ENCODE measurements at places on chromosomes 3 and 15. TPM values are rescaled to one million over a fixed set of nuclear protein-coding genes. Genes with fewer than 3 reads are reported as not detected.

The ACP3 gene
- not detected for total RNA-seq

- peak; percentile 46 for DNase-seq
Measured at GRCh38 chr15:65841121-65841930, 28.0 kb upstream of the RAB11A start.

The OXTR gene
- 682 TPM for total RNA-seq

DNA sequence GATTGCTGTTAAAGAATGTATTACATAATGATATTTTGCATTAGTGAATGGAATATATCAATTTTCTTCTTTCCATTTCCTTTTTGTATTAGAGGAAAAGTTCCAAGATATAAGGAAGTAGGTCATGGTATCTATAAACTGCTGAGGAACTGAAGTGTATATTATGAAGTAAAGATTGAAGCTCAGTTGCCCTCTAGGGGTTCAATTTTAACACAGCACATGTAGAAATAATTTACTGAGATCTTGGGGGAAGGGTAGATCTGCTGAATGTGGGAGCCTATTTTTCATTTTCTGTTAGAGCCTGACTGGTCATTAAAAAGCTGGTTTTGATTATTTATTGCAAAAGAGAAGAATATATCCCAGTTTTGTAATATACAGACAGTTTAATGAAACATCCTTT is 45.2 kb downstream of the CMC1 start:
- peak; percentile 35 for DNase-seq

The PLXND1 gene
- 86.7 TPM for total RNA-seq

The PPM1L gene
- total RNA-seq: 1.5 TPM

GRCh38 chr3:120773932-120774331 is 31.4 kb downstream of the GTF2E1 start:
- peak; percentile 42 for DNase-seq

- no peak for DNase-seq
Measured at GRCh38 chr3:19284974-19285373, 136.7 kb downstream of the KCNH8 start.

The TNFSF10 gene
- not detected for total RNA-seq

DNA sequence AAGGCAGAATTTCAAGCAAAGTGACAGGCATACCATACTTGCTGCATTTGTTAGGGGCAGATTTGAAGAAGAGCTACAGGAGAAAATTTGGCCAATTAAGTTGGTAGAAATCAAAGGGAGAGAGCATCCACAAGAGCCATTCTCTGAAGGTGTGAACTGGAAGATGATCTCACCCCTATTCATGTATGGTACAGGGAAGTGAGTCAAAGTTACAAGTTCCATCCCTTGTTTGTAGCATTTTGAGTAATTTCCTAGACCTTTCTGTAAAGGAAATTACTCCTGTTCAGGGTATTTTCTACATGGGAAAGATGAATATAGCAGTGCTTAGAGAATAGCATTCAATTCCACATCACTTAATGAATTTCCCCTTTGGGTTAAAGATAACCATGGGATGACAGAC is 28.4 kb downstream of the TTC14 start:
- no peak for DNase-seq

The ARGFX gene
- total RNA-seq: not detected

- no peak for DNase-seq
Measured at GRCh38 chr15:46344115-46344724, 709.4 kb downstream of the SQOR start.

DNA sequence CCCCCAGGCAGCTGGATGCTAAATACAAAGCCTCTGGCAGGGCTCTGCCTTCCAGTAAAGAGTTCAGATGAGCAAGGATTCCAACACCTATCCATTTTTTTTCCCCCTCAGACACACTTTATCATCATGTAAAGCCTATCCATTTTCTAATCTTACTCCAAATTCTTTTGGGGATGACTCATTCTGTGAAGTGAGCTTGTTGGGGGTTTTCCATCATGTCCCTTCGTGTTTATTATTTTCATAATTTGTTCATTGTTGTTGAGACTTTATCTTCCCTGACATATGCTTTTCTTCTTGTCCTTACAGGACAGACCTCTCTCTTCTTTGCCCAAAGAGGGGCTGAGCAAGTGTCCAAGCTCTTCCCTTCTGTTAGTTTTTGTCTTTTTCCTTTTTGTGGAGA is 34.7 kb upstream of the SH3BP5 start:
- peak; percentile 35 for DNase-seq

GRCh38 chr3:22555753-22556435 is 647.2 kb upstream of the UBE2E2 start:
- no peak for DNase-seq

DNA sequence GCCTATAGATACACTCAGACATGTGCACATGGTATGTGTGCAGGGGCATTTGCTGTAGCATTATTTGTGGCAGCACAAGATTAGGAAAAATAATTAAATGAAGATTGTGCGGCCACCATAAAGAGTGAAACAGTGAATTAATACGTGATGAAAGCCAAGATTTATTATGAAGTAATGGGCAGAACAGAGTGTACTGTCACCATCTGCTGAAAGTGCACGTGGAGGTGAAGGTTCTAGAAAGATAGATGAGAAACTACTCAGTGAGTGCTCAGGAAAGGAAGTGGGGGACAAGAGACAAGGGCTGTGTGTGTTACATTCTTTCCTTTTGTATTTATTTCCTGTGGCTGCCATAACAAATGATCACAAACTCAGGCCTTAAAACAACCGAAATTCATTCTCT is 246.1 kb upstream of the ATP10A start:
- no peak for DNase-seq

DNA sequence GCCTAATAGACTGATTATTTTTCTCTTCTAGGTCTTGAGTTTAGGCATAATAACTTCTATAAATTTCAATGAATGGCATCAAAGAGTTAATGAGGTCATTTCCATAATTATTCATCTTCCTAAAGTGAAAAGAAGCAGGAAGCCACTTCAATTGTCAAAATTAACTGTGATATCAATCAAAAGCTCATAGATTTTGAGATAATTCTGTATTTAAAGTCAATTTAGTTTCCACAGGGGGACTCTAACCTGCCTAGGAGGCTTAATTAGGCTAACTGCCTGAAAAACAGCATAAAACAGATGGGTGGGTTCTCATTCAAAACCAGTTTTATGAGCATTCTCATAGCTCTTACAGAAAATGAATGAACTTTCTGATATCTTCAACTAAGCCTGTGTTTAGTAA is 177.8 kb downstream of the OTOL1 start:
- no peak for DNase-seq

DNA sequence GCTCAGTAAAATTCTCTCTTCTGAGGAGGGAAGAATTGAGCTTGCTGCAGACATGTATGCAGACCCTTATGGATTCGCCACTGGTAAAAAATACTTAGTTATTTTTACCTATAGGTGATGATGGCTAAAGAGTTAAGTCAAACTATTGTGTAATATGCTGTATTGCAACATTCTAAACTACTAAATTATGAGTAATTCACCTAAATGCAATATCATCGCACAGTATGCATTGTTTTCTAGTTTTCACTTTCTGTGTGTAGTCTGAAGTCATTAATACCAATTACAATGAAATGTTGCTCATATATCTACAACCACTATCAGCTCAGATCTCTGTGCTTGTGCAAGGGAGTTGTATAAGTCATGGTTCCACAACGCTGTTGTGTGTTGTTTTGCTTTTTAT is 48.7 kb upstream of the ROBO2 start:
- DNase-seq: no peak

The DPPA2 gene
- total RNA-seq: not detected

DNA sequence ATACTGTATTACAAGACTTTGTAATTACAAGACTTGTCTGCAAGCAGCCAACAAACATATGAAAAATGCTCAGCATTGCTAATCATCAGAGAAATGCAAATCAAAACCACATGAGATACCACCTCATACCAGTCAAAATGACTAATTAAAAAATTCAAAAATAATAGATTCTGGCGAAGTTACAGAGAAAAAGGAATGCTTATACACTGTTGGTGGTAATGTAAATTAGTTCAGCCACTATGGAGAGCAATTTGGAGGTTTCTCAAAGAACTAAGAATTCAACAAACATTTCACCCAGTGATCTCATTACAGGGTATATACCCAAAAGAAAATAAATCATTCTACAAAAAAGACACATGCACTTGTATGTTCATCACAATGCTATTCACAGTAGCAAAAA is 617.5 kb upstream of the CCDC54 start:
- DNase-seq: peak; percentile 40

GRCh38 chr15:35142578-35142977 is 57.5 kb upstream of the NANOGP8 start:
- no peak for DNase-seq

DNA sequence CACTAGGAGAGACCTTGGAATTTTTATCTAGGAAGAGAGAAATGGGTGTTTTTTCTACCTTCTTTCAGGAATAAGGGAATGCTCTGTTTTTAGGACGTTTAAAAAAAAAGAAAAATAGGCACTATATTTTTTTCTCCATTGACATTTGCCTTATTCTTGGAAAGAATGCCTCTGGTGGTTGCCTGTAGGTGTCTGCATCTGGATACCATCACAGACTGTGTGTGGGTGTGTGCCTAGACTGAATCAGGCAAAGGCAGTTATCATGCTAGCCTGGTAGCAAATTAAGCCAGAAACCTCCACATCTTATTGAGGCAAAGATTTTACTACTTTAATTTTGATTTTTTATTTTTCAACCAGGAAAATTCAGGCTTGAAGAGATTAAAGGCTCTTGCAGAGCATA is 513.6 kb upstream of the KCNMB2 start:
- DNase-seq: peak; percentile 2

GRCh38 chr3:31934018-31934417 is 47.0 kb downstream of the OSBPL10 start:
- no peak for DNase-seq

DNA sequence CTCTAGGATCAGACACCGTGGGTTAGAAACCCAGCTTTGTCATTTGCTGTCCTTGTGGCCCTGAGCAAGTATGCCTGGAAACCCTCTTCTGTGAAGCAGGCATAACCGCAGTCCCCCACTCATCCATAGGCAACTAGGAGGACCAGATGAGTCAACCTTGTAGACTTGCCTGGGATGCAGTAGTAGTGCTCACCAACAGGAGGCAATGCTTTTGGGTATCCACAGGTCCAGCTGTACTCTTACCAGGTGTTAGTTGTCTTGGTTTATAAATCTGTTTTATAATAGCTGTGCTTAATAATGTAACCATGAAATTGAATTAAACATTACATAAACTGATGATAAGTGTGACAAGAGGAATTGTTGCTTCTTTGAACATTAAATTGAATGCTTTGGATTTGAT is 389.3 kb downstream of the IL20RB start:
- DNase-seq: no peak

DNA sequence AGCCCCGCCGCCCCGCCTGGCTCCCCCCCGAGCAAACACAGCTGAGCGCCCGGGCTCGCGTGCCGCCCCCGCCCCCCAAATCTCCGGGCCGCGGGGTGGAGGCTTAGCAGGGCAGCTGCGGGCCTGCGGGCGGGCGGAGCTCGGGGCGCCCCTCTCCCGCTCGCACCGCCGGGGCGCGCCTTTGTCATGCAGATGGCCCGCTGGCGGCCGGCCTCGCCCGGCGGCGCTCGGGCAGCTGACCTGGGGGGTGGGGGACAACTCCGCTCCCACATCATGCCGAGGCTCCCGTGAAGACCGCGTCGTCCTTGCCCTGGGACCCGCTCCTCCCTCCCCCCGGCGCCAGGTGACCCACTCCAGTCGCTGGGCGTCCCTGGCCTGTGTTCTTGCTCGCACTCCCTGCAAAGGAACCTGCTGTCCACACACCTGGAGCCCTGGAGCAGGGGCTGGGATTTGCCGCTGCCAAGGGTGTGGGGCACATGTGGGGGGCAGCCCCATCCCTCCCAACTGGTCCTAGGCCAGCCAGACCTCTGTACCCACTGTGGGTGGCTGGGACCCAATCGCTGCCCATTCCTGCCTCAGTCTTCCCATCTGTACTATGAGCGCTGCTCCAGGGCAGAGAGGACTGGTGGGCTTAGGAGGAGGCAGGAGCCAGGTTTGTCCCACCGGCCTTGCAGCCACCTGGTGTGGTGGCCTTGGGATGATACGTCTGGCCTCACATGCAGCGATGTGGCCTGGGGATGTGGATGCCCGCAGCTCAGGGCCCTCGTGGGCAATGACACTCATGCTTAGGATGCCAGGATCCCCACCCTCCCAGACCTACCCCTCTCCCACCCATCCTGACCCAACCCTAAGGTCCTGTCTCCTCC is 33.5 kb downstream of the DNAJB8 start:
- DNase-seq: no peak

GRCh38 chr3:134754768-134755559 is 40.1 kb upstream of the EPHB1 start:
- DNase-seq: peak; percentile 49

- DNase-seq: no peak
Measured at GRCh38 chr15:71632576-71633195, 177.7 kb upstream of the NR2E3 start.

The ACTC1 gene
- 22.1 TPM for total RNA-seq

The SMCO1 gene
- total RNA-seq: not detected

The EPHB1 gene
- total RNA-seq: 0.88 TPM

The CDC25A gene
- total RNA-seq: 5.9 TPM

The SNTN gene
- total RNA-seq: not detected

- DNase-seq: no peak
Measured at GRCh38 chr3:138137861-138138260, 5.7 kb upstream of the A4GNT start.

DNA sequence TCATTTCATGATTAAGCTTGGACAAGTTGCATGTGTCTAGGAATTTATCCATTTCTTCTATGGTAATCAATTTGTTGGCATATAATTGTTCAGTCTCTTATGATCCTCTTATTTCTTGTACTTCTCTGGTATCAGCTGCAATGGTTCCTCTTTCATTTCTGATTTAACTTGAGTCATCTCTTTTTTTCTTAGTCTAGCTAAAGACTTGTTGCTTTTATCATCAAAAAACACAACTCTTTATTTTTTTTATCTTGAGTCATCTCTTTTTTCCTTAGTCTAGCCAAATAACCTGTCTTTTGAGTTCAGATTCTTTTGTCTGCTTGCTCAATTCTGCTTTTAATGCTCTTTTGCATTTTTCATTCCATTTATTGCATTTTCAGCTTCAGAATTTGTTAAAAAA is 37.3 kb downstream of the UBE3A start:
- no peak for DNase-seq

DNA sequence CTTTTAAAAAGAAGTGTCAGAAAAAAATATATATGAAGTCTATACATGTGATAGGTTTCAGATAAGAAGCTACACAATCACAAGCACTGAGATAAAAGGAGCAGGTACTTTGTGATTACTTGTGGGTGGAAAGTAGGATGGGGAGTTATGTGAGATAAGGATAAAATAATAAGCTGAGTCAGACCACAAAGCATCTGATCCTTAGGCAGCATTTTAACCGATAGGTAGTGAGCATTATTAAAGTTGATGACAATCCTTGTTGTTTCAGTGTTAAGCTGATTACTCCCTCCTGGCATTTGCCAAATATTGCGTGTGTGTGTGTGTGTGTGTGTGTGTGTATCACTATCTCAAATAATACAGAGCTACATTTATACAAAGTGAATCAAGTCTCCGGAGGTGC is 483.1 kb downstream of the NAALADL2 start:
- peak; percentile 48 for DNase-seq

The GOLGA8R gene
- not detected for total RNA-seq

The ANAPC13 gene
- 152 TPM for total RNA-seq
